ENCODE measurements at places on chromosomes 16 and 17.
A peak's percentile ranks its signal among the peaks of the same experiment; 100 is the strongest.

DNA sequence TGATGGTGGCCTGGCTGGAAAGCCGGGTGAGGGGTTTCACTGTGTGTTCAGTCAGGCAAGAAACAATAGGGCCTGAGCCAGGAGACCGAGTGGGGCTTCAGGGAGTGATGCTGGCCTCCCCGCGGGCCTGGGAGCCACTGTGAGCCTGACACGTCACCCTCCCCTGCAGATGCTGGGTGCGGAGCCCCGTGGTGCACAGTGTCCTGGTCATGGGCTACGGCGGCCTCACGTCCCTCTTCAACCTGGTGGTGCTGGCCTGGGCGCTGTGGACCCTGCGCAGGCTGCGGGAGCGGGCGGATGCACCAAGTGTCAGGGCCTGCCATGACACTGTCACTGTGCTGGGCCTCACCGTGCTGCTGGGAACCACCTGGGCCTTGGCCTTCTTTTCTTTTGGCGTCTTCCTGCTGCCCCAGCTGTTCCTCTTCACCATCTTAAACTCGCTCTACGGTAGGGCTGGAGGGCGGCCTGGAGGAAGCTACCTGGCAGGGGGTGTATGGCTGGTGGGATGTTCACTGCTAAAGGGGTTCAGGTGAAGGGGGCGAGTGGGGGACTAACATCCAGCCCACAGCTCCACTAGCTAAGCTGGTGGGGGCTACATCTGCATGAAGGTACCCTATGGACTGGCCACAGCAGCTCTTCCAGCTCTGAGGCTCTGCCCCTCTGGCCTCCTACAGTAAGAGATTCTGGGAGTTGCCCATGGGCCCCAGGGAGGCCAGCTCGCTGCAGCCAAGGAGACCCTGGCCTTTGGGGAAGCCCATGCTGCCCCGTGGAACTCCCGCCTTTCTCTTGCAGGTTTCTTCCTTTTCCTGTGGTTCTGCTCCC lies 32.4 kb downstream of the ADGRG5 start:
- no peak for DNase-seq

- no peak for DNase-seq
Measured at GRCh38 chr17:74055508-74056160, 147.8 kb upstream of the RPL38 start.

- DNase-seq = peak; percentile 91
Measured at GRCh38 chr17:11935734-11936406, 61.4 kb downstream of the ZNF18 start.

GRCh38 chr16:19677402-19677801 lies 40.6 kb downstream of the KNOP1 start:
- no peak for DNase-seq

DNA sequence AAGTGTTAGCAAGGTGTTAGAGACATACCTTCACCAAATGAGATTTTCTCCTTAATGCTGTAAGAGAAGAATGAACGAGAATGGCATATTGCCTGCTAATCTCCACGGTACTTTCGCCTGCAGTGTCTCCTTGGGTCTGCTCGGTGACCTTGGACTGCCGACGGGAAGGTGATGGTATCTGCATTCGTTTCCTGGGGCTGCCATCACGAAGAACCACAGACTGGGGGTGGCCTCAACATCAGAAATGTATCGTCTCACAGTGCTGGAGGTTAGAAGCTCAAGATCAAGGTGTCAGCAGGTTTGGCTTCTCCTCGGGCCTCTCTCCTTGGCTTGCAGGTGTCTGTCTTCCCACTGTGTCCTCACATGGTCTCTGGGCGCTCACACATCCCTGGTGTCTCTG lies 86.3 kb upstream of the TNRC6C start:
- DNase-seq = no peak
